ENCODE measurements at places on chromosomes 2 and 18.

DNA sequence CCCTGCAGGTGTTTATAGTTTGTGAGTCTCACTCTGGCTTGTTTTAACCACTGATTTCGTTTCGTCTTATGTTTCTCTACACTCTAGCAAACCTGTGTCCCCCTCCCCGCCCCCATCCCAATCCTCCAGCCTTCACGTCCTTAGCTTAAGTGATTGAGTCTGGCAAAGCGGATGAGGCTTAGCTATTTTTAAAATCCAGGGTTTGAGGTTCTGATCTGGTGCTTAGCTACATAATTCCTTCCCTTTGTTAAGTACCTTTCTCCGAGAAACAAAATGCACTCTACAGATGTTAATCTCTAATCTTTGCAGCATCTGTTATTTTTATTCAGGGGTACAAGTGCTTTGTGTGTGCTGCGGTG is 7.8 kb downstream of the AGAP1 start:
- no peak for DNase-seq

DNA sequence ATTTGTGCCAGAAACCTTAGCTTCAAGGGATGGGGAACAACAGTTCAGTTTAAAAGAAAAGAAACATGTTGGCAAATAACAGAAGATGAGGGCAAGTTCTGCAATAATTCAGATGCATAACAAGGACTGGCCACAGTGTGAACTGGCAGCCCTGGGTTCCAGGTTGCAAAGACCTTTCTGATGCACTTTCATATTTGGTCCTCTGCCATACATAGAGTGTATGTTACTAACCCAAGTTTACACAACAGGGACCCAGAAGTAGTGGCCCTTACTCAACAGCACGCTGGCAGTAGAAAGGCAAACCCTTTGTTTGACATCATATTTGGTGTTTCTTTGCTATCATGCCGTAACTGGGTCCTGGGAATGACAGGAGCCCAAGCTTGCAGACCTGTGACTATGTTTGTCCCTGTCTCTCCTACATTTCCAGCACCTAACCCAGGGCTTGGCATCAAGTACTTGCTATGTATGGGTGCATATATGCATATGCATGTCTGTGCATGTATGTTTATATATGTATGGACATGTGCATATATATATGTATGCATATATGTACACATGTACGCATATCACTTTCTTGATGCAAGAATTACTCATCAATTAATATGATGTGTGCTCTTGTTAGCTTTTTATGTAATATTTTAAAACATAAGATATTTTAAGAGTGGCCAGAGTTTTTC is 94.3 kb downstream of the MBP start:
- no peak for DNase-seq

DNA sequence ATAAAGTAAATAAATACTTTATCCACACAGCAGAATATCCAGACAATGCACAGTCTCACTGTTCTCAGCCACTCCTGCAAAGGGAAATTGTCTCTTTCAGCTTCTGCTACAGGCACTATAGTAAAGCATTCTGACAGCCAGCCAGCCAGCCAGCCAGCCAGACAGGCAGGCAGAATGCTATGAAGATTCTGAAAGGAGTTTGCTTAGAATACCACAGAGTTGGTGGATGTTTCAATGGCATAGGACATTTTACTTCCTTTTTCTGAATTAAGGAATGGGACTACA is 116.1 kb upstream of the CYP26B1 start:
- DNase-seq: no peak

DNA sequence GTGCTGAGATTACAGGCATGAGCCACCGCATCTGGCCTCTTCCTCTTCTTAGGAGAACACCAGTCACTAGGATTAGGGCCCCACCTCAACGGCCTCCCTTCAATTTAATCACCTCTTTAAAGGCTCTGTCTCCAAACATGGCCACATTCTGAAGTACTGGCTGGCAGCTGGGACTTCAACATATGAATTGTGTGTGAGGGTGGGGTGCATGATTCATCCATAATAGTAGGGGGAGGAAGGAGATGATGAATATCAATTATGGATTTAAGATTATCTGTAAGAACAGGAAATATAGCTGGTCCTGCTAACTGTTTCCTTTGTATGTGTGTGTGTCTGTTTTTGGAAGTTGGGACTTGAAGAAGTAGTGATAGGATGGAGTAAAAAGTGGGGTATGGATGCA is 14.7 kb upstream of the EPG5 start:
- no peak for DNase-seq

GRCh38 chr2:84788498-84788897 is 92.4 kb downstream of the TRABD2A start:
- no peak for DNase-seq

DNA sequence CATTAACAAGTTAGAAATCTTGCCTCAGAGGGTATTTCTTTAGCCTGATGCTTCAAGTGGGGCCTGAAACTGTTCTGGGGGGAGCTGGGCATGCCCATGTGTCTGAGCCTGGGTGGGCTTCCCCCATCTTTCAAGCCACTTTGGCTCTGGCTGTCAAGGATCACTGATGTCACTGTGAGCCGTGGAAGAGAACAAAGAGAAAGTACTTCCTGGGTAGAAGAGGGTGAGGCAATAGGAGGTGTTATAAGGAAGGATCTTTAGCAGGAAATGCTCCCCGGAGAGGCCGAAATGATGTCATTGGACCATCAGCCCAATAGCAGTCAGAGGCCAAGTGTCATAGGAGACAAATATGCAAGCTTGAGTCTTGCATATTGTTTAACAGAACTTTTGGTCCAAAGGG is 228.4 kb upstream of the MEX3C start:
- no peak for DNase-seq

- no peak for DNase-seq
These were observed 68.9 kb upstream of the DNER start for GRCh38 chr2:229783108-229783721.

DNA sequence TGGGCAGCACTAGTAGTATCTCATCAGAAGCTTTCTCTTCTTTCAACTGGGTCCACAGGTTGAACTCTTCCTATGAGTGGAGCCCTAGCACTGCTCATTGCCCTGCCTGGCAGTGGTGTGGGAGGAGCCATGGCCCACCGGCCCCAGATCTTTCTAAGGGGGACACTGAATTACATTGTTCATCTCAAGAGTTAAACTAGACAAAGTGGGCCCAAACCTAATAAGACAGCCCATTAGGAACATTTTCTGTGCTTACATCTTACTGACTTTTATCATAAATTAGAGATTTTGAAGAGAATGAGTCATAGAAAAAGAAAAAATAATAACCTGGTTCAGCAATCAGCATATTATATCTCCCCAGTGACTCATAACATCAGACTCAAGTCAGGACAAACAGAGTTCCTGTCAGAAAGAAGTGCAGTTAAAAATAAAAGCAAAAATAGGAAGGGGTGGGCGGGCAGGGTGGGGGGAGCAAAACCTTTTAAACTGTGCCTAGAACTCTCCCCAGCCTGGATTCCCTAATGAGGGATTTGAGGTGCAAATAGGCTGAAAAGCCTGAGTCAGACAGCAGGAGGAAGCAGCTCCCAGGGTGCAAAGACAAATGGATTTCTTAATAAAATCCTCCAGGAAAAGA is 161.6 kb upstream of the TRIB2 start:
- peak; percentile 42 for DNase-seq

DNA sequence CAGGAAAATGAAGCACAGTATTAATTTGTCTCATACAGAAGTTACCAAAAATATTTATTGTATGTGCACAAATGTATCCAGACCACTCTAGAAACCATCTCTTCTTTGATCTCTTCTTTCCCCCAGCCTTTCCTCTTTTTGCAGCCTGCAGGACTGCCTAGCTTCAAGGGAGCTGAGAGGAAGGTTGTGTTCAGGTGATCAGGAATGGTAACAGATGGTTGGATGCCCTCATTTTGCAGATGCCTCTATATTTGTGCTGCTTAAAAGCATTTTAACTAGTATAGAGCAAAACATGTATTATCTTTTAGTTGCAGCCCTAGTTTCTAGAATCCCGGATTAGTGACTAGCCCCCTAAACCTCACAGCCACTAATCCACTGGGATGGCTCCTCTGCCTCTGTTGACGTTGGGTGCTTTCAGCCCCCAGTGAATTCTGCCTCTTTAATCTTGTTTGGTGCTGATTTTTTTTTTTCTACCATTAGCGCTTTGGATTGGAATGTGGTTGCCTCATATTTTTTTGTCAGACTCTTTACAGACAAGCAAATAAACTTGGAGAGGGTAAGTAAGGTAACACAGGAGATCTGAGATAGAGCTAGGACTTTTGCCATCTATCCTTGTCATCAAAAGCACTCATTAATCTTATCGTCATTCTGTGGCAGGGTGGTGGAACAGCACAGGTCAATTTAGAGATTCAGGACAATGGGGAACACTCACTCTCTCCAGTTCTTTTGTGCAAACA is 103.8 kb upstream of the NDUFV2 start:
- DNase-seq: no peak

DNA sequence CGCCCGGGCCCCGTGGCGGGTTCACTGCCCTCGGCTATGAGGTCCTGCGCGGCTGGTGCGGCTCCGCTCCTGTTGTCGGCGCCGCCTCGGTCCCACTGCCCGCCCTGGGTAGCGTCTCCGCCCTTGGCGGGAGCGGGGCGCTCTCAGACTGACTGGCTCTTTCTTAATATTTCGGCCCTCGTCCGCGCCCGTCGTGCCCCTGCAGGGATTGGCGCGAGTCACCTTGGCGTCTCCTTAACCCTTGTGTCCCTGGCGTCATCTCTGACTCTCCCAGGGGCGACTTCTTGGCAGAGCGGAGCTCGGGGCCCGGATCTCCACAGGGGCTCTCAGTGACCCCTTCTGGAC is 1.3 kb downstream of the PTMA start:
- DNase-seq: peak; percentile 36

GRCh38 chr2:132730611-132731010 is 60.6 kb upstream of the LYPD1 start:
- no peak for DNase-seq

DNA sequence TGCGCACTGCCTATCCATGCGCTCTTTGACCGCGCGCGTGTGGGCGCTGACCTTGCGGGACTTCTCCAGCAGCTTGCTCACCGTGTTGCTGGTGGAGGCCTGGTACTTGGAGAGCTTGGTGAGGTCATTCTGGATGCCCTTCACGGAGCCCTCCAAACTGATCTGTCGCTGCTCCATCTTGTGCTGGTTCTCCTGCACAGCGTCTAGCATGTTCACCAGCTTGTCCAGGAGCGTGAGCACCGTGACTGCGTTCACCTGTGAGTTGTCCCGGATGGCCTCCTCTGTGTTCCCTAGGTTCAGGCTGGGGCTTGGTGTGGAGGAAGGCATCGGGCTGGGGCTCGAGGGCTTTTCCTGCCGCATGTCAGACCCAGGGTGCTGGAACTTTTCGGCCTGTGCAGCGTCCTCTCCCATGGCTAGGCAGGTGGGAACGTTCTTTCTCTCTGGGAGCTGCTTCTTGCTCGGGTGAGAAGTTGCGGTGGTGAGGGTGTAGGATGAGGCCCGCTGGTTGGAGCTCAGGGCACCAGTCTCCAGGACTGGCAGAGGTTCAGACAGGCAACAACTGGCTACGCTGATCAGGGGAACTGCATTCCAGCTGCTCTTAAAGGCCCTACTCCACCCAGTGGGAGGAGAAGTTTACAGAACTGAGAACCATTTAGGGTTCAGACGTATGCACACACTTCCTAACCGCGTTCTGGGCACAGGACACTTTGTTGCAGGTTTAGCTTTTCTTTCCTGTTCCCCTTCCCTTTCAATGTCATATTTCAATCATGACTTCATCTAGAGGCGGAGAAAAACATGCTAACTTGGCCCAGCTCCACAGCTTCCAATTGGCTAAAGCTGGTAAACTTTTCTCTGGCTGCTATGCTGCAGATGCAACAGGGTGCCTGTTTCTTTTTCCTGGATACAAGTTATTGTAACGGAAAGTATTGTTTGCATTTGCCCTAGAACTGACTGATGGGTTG is at the start of gene CAVIN2:
Gene CAVIN2 (minus strand): TSS at position 574 of the 962 bp plus-strand sequence. CDS start 163 bp downstream, at position 411.
- no peak for DNase-seq

DNA sequence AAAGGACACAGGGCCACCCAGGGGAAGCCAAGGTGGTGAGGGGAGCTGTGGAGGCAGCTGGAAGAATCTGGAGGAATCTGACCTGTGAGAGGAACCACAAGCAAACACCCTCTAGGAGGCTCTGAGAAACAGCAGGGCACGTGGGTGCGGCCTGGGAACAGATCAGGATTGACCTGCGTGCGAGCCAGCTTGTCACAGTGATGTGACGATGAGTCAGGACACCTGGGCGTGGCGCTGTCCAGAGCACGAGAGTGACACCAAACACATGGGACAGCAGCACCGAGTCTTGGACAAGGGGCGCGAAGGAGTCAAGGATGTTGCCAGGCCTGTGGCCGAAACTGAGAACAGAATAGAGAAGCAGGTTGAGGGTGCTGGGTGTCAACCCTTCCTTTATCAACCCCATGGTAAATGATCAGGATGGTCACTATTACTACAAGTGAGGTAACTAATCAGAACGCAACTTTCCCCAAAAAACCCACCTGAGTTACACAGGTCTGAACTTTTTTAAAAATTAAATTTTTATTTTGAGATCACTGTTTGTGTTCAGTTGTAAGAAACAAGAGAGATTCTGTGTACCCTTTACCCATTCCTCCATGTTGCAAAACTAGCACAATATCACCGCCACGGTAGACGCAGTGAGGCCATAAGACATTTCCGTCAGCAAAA is 637 bp upstream of the SFT2D3 start:
- no peak for DNase-seq

DNA sequence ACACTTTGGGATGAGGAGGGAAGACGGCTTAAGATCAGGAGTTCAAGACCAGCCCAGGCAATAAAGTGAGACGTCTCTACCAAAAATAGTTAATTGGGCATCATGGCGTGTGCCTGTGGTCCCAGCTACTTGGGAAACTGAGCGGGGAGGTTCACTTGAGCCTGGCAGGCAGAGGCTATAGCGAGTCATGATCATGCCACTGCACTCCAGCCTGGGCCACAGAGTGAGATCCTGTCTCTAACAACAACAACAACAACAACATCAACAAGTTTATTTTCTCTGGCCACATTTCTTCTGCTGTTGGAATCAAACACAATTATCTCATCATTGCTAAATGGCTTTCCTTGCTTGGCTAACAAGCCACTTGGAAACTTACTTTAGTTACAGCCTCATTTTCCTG is 13.4 kb downstream of the NIFK start:
- no peak for DNase-seq

DNA sequence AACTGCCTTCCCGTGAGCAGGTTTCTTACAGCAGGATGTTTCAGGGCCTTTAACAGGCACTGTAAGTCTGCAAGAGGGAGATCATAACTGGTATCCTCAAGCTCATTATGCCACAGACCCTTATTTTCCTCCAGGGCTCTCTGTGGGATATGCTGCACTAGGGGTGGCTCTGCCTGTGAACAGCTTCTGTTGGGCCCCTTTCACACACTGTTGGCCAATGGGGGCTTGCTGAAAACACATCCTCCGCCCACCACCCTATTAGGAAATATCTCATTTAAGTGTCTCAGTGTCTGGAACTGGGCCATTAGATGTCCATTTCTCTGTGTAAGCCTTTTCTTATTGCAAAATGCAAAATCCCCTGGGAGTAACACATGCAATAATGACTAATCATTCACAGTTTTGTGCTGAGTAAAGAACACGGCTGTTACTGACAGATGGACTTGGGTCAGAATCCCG is 414.3 kb upstream of the HS6ST1 start:
- no peak for DNase-seq

DNA sequence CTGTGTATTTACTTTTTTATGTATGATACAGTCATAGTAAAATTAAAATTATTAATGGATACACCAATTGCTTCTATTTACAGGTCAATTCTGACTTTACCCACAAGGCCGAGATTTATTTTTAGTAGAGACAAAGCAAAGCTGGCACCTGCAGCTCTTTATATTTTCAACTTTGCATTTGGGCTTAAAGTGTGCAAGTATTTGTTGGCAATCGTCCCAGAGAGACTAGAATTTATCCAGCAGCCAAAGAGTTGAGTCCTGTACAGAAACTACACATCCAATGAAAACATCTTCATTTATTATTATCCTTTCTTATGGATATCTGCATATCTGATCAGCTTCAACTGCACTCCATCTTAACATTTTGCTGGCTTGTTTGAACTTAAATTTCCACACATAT is 485.6 kb downstream of the SOX11 start:
- no peak for DNase-seq

Measured in activated CD4-positive, alpha-beta T cell treated with anti-CD3 and anti-CD28 coated beads for 4 hours (primary cell).